ENCODE measurements at places on chromosomes 11 and 22.

DNA sequence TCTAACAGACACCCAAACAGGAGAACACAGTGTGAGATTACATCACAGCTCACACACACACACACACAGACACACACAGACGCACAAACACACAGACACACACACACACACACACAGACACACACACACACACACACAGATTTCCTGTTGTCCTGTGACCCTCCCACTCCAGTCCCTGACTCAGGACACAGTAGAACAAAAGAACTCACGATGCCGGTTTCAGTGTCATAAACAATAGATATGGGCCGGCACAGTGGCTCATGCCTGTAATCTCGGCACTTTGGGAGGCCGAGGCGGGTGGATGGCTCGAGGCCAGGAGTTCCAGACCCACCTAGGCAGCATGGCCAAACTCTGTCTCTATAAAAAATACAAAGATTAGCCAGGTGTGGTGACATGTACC, 13.8 kb upstream of the KAT5 start:
- DNase-seq, result no peak

DNA sequence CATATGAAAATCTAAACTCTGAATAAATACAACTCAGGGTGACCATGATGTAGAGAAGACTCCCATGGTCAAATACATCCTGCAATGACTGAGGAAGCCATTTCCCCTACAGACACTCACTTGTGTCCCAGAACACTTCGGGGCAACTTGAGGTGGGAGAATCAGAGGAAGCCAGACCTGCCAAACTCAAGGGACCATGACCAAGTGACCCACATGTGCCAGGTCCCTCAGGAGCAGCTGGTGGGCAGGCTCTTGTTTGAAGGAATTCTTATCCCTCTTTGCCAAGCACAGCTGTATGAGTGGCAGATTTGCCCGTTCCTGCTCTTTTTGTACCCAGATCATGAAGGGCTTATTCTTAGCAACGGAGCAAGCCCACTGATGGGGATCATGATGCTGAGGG, 17.8 kb downstream of the SPATA19 start:
- no peak for DNase-seq

DNA sequence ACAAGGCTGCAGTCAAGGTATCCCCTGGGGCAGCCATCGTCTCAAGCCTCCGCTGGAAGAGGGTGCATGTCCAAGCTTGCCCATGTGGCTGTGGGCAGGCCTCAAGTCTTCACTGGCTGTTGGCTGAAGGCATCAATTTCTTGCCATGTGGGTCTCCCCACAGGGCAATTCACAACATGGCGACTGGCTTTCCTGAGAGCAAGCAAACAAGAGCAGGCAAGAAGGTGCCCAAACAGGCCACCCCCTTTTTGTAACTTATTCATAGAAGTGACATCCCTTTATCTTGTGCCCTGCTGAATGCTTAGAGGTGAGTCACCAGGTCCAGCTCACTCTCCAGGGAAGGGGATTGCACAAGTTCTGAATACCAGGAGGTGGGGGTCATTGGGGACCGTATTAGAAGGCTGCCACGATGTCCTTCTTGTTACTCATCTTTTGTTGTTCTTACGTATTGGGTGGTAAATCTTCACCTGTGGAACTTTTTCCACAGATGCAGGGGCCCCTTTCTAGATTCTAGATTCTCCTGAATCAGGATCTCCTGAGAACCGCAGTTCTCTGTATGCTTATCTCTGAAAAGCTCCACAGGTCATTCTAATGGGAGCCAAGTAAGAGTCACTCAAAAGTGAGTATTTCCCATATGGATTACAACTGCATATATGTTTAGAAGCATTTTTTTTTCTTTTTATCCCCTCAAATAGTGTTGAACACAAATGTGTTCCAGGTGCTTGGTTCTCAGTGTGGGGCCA, 44.2 kb upstream of the MICAL2 start:
- no peak for DNase-seq

- DNase-seq, result no peak
These were observed 7.2 kb downstream of the SHISA8 start for GRCh38 chr22:41907436-41908401.

Data from stimulated activated CD8-positive, alpha-beta memory T cell treated with anti-CD3 and anti-CD28 coated beads, Interleukin-12 subunit alpha, Interleukin-12 subunit beta, amount 100 ng/mL, for 1 hour (primary cell).